ENCODE measurements at places on chromosomes 13 and 19.

- DNase-seq = peak; percentile 86
These were observed at the start of gene EEF2 for GRCh38 chr19:3984908-3985642. EEF2 (minus strand) TSS chr19:3985463; CDS start chr19:3985380, 83 bp downstream.

GRCh38 chr19:28483197-28483596 is 729.8 kb downstream of the UQCRFS1 start:
- no peak for DNase-seq

DNA sequence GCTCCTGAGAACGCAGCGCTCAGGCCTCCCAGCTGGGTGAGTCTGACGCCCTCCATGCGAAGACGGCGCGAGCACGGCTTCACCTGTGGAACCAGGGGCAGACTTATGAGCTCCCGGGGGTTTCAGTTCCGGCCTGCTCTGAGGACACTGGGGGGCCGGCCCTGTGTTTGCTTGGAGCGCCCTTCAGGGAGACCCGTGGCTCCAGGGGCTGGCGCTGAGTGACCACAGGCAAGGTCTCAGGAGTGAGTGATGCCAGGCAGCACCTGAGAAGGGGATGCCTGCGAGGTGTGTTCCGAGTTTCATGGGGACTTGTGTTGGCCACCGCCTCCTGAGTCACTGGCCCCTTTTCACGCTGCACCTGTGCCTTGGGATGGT is 4.5 kb downstream of the MCF2L start:
- DNase-seq = no peak

GRCh38 chr19:14322889-14323463 is 58.3 kb upstream of the ADGRE5 start:
- DNase-seq = no peak

- DNase-seq = peak; percentile 38
These were observed at the start of gene CCDC122 for GRCh38 chr13:43878892-43879754. CCDC122 (minus strand) TSS chr13:43879740; CDS start chr13:43869376, 10,364 bp downstream.

DNA sequence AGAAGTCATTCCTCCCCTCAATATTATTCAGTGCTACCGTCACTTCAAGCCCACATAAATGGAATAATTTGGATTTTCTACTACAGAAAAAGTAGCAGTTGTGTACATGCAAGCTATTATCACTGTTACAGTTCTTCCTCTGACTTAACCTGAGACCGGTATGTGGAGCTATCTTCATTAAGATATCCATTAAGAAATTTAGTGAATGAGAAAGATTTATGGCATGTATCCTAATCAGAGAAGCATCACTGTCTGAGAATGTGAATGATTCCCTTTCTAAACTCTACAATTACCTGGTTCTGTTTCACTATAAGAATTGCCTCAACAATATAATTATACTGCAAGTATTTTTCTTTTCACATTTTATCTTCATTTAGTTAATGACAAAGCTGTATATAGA is 278.7 kb downstream of the KLF5 start:
- no peak for DNase-seq

GRCh38 chr13:114132419-114133121 is at the start of gene RASA3:
RASA3 (minus strand) TSS chr13:114132623; CDS start chr13:114132489, 134 bp downstream.
- peak; percentile 77 for DNase-seq

- no peak for DNase-seq
These were observed 186.1 kb downstream of the PCCA start for GRCh38 chr13:100274942-100275506.

DNA sequence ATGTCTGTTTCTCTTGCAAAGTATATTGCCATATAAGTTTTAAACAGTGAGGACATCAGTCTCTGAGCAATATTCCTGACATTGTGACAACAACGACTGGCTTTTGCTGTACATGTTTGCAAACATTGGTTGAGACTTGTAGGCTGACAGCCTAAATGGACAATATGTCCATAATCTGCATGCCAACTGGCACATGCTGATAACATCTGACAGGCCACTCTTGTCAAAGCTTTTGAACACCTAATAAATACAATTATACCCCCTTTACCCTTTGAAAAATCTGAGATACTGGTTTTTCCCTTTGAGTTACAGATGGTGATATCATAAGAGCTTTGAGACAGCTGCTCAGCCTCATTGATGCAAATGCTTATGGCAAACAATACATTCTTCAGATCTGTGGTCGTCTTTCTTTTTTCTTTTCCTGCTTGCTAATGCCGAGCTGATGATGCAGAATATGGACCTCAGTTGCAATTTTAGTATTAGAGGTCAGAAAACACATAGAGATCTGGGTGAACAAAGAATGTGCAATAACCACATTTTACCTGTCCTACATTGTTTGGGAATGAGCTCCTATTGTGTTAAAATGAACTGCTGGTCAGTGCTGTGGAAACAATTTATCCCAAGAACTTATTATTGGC is 114.9 kb downstream of the RFC3 start:
- peak; percentile 84 for DNase-seq

GRCh38 chr19:40521276-40521675 is 54.5 kb downstream of the SPTBN4 start:
- DNase-seq = peak; percentile 35

- DNase-seq = no peak
These were observed 83.1 kb downstream of the AKAP11 start for GRCh38 chr13:42355092-42355485.

- no peak for DNase-seq
These were observed 14.1 kb upstream of the CEACAM6 start for GRCh38 chr19:41741244-41741554.
